ENCODE measurements at places on chromosomes 13 and 19.

DNA sequence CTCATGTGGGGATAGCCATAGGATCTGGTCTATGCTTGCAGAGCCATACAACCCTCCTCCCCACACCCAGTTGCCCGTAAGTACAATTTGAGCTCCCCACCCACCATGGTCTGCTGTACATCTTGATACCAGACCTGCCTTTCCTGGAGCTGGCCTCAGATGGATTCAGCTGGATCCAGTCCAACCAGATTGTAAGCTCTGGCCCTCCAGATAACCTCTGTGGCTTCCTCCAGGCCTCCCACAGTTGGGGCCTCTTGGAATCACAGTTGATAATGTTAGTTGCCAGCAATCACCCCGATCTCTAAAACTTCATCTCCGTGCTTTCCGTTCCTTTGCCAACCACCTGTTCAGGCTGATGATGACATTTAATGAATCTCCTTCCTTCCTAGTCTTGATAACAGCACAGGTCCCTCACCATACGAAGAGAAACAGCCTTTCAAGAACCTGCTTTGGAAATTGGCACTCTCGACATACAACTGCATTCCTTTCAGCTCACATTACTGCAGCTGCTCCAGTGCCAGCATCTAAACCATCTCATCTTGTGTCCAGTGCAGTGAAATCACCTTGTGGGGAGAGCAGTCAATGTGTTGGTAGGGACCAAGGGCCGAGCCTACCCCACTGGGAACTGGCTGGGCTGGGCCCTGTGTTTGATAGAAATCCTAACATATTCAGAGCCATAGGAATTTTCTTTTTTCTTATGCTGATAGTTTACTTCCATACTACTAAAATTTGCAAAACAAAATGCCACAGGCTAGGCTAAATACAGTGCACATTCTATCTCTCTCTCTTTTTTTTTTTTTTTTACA is 15.1 kb upstream of the FOXO1 start:
- no peak for DNase-seq

GRCh38 chr13:97567510-97568243 is 133.7 kb downstream of the RAP2A start:
- no peak for DNase-seq

- no peak for DNase-seq
Measured at GRCh38 chr13:40064154-40065097, 409.0 kb downstream of the COG6 start.

DNA sequence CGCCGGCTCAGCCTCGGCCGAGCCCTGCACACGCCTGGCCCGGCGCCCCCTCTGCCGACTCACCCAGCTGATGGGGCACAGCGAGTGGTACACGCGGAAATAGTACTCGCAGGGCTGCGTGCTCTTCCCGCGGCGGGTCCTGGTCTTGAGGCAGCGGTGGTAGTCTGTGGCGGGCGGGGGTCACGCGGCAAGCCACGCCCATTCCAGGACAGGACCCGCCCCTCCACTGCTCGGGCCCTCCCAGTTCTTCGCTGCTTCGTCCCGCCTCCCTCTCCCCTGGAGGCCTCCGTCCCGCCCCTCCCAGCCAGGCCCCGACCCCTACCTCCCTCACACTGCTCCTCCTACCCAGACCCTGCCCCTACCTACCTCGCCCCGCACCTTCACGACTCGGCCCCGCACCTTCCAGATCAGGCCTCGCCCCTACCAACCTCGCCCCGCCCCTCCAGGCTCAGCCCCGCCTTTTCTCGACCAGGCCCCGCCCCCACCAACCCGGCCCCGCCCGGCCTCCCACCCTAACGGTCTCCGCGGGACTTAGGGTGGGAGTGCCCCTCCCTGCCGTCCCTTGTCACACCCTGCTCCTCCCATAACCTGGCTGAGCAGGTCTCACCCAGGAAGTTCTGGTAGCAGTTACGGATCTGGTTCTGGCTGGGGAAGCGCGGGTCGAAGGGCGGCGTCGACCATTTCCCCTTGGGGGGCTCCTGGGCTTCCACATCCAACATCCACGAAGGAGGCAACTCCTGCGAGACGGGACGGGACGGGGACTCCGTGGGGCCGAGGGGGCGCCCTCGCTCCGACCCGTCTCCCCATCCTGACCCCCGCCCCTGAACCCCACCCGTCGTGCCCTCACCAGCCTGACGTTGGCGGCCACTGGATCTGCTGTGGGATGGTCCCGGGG is 469 bp downstream of the COX6B2 start:
- DNase-seq, result peak; percentile 73

- no peak for DNase-seq
Measured at GRCh38 chr19:45919678-45920077, 5.1 kb upstream of the NANOS2 start.

- DNase-seq, result no peak
Measured at GRCh38 chr19:51120160-51120559, 4.5 kb upstream of the SIGLEC9 start.

- DNase-seq, result no peak
Measured at GRCh38 chr13:30388406-30389283, 33.6 kb upstream of the UBE2L5 start.

GRCh38 chr19:8088752-8089663 is 36.4 kb downstream of the CCL25 start:
- DNase-seq, result no peak

- no peak for DNase-seq
Measured at GRCh38 chr19:46197314-46198070, 32.0 kb upstream of the IGFL1 start.

DNA sequence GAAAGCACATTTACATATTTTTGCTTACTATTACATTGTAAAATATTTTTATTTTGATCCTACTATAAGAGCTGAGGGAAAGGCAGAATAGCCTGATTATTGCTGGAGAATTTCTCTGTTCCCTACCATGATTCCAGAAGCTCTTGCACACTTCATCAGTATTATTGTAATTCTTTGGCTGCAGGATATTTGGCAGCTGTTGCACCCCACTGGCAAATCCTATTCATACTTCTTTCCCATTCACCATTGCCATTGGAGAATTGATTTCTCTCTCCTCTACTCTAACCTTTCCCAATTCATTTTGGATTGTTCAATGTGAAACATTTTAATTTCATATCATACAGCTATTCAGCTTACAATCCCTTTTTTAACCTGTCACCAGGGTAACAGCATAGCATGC is 238.0 kb downstream of the GGACT start:
- DNase-seq, result no peak

GRCh38 chr13:59770451-59770850 is 393.3 kb downstream of the DIAPH3 start:
- DNase-seq, result no peak

Measured in activated naive CD4-positive, alpha-beta T cell treated with Interleukin-2 at 50 U/mL for 16 hours (primary cell).